ENCODE measurements at places on chromosomes 3 and 15. TPM values are rescaled to one million over a fixed set of nuclear protein-coding genes. Genes with fewer than 3 reads are reported as not detected.

GRAMD1C gene
- polyA plus RNA-seq = 0.29 TPM

SRPRB gene
- 6.1 TPM for polyA plus RNA-seq

TF gene
- polyA plus RNA-seq = 0.48 TPM

LEKR1 gene
- not detected for polyA plus RNA-seq

ATP6V1A gene
- 35.1 TPM for polyA plus RNA-seq

C3orf85 gene
- polyA plus RNA-seq = not detected

PML gene
- 20.6 TPM for polyA plus RNA-seq

ZDHHC3 gene
- polyA plus RNA-seq = 61.3 TPM

ATP13A4 gene
- 0.19 TPM for polyA plus RNA-seq

CD200R1 gene
- 1.6 TPM for polyA plus RNA-seq

GHSR gene
- not detected for polyA plus RNA-seq

MAPK6 gene
- 3.4 TPM for polyA plus RNA-seq

LRRC49 gene
- 0.24 TPM for polyA plus RNA-seq

CLDN18 gene
- not detected for polyA plus RNA-seq

Data from CD14-positive monocyte (primary cell).